ENCODE measurements at places on chromosomes 6 and 20.

GRCh38 chr20:18428490-18429173 is 38.2 kb downstream of the DZANK1 start:
- no peak for DNase-seq

GRCh38 chr20:45406260-45407066 is 1.6 kb upstream of the DBNDD2 start:
- DNase-seq: peak; percentile 61

GRCh38 chr20:4555188-4555890 is 166.4 kb upstream of the PRND start:
- no peak for DNase-seq

DNA sequence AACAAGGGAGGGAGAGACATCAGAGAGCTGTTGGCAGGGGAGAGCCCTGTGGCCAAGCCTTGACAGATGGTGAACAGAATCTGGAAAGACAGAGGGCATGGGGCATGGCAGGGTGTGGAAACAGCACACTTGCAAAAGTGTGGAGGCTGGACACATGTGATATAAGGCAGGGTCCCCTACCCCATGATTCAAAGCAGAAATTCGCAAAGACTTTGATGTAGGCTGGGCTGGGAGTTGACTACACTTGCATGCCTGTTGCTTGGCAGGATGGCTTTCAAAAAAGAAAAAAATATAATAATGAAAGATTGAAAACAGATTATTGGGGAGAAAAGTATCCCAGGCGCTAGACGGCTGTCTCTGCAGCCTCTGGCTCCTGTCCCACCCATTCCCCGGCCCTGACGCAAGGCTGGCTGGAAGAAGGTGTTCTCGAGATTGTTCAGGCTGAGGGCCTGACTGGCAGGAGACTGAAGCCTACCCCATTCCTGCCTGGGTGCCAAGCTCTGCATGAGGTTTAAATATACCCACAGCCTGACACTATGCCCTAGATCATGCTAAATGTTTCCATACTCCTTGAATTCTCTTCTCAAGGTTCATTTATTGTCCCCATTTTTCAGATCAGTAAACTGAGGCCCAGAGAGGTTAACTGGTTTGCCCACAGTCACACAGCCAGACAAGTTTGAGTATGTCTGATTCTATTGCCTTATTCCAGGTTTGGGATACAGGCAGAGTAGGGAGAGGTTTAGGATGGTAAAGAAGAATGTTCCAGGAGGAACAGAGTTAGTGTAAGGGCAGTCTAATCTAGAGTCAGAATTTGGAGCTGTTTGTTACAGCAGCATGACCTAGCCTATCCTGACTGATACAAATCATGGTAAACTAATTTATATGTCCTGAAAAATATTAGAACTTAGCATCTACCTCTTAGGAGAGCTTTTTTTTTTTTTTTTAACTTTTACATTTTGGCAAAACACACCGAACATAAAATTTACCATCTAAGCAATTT is 23.4 kb upstream of the CCN5 start:
- no peak for DNase-seq

DNA sequence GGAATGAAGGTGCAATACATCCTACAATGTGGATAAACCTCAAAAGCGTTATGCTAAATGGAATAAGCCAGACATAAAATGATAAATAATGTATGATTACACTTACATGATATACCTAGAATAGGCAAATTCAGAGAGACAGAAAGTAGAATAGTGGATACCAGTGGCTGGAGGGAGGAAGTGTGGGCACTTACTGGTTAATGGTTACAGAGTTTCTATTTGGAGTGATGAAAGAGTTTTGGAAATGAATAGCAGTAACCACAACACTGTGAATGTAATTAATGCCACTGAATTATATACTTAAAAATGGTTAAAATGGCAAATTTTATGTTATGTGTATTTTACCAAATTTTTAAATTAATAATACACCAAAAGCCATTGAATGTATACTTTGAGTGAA is 71.4 kb upstream of the CST7 start:
- DNase-seq: no peak

DNA sequence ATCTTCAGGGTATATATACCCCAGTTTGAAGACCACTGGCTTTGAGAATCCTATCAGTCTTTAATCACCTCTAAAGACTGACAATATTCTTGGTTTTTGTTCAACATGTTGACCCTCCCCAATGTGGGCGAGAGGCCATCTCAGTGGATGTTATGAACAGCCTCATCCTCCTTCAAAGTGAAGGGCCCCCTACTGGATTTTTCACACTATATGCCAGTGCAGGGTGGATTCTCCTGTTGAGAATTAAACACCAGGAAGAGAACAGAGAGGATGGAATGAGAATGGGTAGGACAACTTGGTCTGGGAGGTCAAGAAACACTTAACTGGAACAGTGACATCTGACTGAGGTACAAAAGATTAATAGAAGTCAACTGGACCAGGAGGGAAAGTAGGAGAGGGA is 327.1 kb downstream of the MAFB start:
- no peak for DNase-seq

DNA sequence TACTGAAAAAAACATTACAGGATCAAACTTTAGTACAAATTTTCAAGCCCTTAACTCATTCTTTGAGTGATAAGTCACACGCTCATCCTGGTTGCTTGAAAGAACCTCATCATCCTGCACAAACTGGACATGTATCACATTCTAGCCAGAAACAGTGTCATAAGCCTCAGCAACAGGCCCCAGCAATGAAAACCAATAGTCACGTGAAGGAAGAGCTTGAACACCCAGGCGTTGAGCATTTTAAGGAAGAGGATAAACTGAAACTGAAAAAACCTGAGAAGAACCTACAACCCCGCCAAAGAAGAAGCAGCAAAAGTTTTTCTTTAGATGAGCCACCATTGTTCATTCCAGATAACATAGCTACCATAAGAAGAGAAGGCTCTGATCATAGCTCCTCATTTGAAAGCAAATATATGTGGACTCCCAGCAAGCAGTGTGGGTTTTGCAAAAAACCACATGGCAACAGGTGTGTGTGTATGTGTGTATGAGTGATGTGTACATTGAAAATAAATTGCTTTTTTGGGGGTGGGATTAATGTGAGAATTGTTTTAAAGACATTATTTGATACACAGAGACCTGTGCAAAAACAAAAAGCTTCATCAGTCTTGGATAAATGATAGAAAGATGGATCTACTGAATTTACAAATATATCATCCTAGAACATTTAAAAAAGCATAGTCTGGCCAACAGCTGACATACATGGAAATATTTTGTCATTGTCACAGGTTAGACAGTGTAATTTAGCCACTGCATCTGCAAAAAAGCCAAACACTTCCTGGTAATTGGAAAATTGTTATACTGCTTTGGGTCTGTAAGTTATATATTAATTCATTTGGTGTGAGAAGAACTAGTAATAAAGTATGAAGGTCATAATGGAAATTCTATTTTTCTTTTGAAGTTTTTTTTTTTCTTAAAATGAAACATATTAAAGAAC is 50.1 kb downstream of the PHF3 start:
- no peak for DNase-seq

- no peak for DNase-seq
These were observed 83.7 kb upstream of the RALY start for GRCh38 chr20:33910056-33910455.

- no peak for DNase-seq
These were observed 8.9 kb upstream of the DNAJC5 start for GRCh38 chr20:63886054-63886419.

- DNase-seq: no peak
These were observed 165.2 kb upstream of the TOP1 start for GRCh38 chr20:40863355-40863919.

DNA sequence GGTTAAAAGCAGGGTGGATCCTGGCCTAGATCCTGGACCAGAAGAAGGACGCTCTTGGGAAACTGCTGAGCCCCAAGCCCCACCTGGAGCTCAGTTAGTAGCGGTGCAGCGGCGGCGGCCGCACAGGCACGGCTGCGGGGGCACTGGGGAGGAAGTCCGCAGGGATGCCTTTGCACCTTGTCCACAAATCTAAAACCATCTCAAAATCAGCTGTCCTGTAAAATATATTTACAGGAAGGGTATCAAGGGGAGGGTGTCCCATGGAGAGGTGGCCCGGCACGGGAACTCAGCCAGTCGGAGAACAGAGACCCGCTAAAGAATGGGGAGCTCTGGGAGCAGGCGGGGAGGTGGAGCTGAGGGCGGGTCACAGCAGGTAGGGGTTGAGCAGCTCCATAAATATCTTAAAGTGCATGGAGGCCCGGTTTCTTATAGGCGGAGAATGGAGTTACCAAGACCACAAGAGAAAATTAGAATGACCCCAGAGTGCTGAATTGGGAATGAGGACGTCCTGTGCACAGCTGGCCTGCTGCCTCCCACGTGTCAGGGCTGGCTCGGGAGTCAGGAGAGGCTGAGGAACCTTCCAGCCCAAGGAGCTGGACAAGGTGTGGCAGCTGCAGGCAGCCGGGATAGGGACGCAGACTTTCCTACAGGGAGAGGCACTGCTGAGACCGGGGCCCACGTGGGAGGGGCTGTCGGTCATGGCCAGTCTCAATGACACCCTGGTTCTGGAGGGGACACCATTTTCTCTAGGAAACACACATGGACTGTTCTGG is 8.0 kb downstream of the MTG2 start:
- no peak for DNase-seq

GRCh38 chr20:4626228-4626627 is 95.5 kb upstream of the PRND start:
- no peak for DNase-seq

DNA sequence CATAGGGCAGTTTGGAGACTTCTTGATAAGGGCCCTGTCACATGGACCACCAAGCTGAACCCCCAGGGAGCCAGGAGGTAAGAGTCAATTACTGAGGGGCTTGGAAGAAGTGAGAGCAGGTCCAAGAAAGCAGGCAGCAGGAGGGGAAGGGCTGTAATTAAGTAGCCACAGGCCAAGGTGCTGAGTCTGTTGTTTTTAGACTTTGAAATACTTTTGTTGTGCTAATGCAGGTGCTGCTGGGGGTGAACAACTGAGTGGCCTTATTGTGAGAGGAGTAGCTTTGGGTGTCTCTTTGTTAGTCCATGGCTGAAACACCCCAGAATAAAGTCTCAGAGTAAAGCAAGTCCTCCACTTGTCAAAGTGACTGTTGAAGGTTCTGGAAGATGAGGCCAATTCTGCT is 267.0 kb upstream of the SUPT3H start:
- no peak for DNase-seq

GRCh38 chr6:146803601-146804000 is 204.8 kb downstream of the ADGB start:
- no peak for DNase-seq

GRCh38 chr20:31822421-31823330 is 3.5 kb downstream of the MYLK2 start:
- DNase-seq: peak; percentile 81

- DNase-seq: no peak
These were observed 118.8 kb upstream of the ZNF217 start for GRCh38 chr20:53712212-53712977.

DNA sequence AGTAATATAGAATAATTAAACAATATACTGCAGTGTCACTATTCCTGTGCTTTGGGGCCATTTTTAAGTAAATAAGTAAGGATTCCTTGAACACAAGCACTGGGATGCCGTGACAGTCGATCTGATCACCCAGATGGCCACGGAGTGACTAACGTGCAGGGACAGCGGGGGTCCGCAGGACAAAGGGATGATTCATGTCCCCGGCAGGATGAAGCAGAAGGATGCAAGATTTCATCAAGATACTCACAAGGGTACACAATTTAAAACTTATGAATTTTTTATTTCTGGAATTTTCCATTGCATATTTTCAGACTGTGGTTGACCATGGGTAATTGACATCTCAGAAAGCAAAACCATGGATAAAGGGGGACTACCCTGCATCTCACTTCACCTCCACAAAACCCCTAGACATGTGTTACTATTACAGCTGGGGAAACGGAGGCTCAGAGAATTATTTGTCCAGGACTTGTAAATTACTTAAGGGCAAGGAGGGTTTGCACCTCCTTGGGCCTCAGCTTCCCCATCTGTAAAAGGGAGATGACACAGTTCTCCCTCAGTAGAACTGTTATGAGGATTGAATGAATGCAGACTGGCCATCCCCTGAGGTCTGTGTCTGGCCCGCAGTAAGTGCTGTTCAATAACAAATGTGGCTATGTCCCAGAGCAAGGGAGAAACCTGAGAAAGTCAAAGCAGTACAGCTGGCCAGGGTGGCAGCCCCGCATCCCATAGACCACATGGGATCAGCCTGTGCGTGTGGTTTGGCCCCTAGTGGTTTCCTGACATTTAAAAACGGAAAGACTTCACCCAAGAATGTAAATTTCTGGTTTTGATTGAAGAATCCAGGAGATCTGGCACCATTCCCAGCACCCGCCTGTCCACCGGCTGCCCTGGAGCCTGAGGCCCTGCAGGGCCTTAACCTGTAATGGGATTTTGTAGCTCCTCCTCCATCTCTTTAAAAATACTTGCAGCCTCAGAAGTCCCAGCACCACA is 235.5 kb downstream of the BMP7 start:
- DNase-seq: no peak

DNA sequence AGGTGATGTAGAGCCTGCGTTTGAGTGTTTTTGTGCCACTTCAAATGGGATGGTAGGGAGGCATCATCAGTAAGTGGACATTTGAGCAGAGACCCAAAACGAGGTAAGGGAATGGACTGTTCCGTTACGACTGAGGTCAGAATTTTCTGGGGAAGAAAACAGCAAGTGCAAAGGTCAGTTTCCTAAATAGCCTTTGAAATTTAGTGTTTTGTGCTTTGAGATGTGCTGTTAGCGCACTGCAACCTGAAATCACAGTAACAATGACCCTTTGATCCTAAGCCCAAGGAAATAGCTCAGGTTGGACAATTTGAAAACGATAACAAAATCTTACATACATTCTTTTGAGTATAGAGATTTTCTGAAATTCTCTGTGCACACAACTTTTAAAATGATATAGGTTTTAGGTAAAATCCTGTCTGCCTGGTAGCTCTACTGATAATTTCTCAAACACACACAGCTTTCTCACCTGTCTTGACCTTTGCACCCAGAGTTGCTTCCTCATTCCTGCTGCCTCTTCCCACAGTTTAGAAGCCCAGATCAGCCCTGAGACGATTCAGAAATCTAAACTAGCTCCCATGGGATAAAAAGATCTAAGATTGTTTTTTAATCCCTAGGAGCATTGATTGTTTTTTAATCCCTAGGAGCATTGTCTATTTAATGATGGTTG is 22.1 kb downstream of the DCBLD1 start:
- DNase-seq: no peak

DNA sequence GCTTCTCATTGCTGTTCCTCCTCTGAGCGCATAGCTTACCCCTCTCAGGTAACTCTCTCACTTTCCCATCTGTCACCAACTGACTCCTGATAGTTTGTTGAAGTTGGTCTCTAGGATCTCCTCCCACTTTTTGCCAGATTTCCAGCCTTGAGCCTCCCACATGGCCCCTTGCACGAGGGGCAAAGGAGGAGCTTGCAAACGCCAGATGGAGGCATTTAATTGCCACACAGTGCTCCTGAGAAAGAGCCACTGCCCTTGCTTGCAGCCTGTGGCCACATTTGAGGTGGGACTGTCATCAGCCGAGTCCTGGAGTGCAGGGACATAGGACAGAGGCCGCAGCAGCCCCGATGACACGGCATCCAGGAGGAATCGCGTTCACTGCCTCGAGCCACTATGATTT is 348.7 kb downstream of the SMOC2 start:
- DNase-seq: no peak

GRCh38 chr20:48295445-48295903 is 510.2 kb upstream of the SULF2 start:
- DNase-seq: no peak

- no peak for DNase-seq
These were observed 30.3 kb downstream of the AK9 start for GRCh38 chr6:109660526-109661320.

GRCh38 chr6:15539722-15540270 is 123.0 kb downstream of the DTNBP1 start:
- DNase-seq: no peak

- peak; percentile 58 for DNase-seq
These were observed at the start of gene BTN2A1 for GRCh38 chr6:26457806-26458688. BTN2A1 (plus strand) TSS chr6:26457955; CDS start chr6:26458637, 682 bp downstream.

All from activated T-cell treated with anti-CD3 and anti-CD28 coated beads, Interleukin-2, amount 50 U/mL, for 1 hour (primary cell).